Left cardiac atrium (tissue), 4 donors: ENCODE measurements at places on chromosomes 6 and 20. TPM values are rescaled to one million over a fixed set of nuclear protein-coding genes. Genes with fewer than 3 reads are reported as not detected.

- no peak for DNase-seq
Observed at GRCh38 chr6:168158213-168158979, 79.4 kb upstream of the FRMD1 start.

The ZHX3 gene
- 32.8 TPM for total RNA-seq

The SGK2 gene
- total RNA-seq, result 10.9 TPM

- DNase-seq, result peak; percentile 44
Observed at GRCh38 chr6:154154389-154154967, 115.4 kb downstream of the OPRM1 start.

- DNase-seq, result no peak
Observed at GRCh38 chr6:4128072-4128471, 7.3 kb downstream of the ECI2 start.

- no peak for DNase-seq
Observed at GRCh38 chr20:61073376-61073775, 178.7 kb upstream of the CDH4 start.

GRCh38 chr6:17865798-17866725, 121.4 kb downstream of the KIF13A start:
- DNase-seq, result peak; percentile 88

DNA sequence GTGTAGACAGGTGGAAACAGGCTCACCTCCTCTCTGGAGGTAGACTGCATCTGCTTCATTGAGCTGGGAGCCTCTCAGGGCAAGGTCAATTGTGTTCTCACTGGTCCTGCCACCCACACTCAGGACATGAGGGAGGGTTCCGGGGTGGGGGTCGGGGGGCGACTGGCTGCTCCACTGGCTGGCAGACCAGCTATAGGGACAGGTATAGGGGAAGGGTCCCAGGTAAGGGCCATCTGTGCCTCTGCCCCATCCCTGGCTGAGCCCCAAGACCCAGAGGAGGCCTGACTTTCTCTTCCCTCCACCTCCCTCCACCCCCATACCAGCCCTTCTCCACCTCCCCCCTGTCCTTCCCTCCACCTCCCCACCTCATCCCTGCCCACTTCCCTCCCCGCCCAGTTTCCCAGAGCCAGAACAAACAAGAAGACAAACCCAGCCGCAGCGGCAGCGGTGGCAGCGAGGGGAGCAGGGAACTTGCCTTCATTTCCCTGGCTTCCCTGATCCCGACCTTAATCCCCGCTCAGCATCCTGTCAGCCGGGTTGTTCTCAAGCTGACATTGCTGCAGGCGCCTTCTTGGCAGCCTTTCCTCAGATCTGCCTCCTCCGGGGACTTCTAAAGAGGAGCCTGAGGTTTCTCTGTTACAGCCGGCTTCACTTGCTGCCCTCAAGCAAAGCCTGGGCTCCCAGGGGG, 18.3 kb upstream of the FOXP4 start:
- DNase-seq, result no peak

DNA sequence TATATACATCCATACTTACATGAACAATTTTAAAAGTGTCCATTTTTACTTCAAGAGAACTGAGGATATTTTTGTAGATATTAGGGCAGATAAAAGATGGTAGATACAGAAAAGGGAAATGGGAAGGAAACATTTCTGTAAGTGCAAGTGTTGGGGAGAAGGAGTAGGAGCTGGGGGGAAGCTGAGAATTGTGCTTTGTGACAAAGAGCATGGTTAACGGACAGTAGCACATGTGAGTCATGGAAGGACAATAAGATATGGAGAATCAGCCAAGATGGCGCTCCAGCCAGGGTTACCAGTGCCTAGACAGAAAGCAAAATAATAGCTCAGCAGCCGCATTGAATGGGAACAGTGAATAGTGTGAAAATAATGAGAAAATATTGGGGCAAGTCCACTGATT, 12.7 kb upstream of the HLA-DRB1 start:
- DNase-seq, result no peak

The TOX2 gene
- 0.73 TPM for total RNA-seq

DNA sequence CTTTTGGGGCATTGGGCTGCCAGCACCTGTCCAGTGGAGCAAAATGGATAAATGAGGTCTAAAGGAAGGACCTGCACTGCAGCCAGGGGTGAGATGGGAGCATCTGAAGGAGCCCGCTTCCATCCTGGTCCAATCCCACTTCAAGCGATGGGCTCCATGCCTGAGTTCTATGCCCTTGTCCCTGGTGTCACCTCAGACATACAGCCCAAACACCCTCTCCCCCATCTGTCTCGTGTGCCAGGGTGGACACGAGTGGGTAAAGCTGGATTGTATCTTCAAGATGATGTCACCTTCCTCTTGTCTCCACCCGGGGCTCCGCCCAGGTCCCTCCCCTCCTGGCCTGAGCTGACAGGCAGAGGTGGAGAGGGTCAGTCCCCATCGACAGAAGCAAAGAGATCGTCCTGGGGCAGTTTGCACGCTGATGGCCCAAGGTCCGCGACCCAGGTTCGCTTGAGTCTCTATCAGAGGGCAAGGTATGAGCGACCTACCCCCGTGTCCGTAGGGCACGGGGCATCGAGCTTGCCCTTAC, 544 bp downstream of the SMIM29 start:
- DNase-seq, result peak; percentile 78

DNA sequence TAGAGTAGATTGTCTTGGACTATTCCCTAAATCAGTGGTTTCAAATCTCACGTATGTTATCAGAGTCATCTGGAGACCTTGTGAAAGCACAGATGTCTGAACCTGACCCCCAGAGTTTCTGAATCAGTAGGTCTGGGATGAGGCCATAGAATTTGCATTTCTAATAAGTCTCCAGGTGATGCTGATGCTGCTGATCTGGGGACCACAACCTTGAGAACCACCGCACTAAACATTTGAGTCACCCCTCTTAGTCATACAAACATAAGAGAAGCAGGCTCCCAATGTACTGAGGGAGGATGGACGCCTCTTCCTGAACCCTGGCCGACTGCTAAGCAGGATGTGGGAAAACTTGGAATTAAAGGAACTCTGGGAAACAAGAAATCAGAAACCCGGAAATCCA, 187.8 kb upstream of the PRDM1 start:
- DNase-seq, result no peak

GRCh38 chr6:128310451-128310850, 209.9 kb downstream of the PTPRK start:
- DNase-seq, result no peak

DNA sequence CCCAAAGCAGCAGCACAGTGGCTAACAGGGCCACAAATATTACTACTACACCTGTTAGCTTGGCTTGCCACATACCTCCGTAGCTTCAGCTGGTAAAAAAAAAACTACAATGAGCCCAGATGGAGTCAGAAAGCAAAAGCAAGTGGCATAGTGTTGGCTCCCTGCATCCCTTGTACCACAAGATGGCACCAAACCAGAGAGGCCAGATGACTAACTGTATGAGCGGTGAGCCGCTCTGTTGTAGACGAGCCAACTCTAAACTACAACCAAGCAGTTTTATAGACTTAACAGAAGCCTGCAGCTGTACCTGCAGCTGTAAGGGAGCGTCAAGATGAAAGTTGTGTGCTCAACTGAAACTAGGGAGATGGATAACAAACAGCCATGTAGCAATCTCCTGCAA, 84.5 kb upstream of the MCHR2 start:
- no peak for DNase-seq

DNA sequence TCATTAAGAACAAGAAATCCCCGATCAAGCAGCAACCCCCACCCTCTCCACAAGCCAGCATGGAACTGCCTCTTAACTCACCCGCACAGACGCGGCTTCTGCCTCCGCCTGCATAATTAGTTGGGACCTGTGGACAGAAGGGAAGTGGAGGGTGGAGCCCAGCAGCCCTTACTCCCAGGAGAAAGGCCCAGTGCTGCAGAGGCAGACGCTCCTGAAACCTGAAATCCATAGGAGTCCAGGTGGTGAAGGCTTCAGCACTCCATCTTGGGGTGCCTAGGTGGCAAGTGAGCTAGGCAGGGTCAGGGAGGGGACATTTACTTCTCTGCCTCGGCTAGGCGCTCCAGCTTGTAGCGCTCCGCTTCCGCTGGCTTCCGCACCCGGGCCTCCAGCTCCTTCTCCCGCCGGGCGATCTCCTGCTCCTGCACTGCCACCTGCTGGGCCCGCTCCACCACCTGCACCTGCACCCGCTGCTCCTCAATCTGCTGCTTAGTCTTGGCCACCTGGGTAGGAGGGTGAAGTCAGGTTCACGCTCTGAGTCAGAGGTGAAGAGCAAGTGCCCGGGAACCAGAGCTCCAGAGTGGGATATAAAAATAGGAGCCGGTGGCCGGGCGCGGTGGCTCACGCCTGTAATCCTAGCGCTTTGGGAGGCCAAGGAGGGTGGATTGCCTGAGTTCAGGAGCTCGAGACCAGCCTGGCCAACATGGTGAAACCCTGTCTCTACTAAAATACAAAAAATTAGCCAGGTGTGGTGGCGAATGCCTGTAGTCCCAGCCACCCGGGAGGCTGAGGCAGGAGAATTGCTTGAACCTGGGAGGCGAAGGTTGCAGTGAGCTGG, 10.7 kb downstream of the TUBB start:
- peak; percentile 80 for DNase-seq

The EBF4 gene
- total RNA-seq, result 4.4 TPM

DNA sequence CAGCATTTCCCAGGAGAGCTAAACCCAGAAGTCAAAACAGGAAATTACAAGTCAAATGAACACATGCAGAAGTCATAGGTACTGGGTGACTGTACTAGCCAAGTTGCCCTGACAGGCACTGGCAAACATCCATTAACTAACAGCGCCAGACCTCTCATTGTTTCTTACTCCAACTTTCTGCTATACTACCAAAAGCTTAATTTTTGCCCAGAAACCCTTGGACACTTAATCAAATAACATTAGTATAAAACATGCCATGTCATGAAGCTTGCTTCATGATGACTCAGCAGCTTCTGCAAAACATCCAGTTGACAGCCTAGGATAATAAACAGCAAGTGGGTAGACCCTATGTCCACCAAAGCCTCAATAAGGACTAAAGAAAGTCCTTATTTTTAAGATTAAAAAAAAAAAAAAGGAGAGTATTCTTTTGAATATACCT, 3.5 kb downstream of the NUP153 start:
- no peak for DNase-seq

- DNase-seq, result no peak
Observed at GRCh38 chr6:166305562-166306117, 2.6 kb downstream of the PRR18 start.

The DEFB124 gene
- 0.44 TPM for total RNA-seq

DNA sequence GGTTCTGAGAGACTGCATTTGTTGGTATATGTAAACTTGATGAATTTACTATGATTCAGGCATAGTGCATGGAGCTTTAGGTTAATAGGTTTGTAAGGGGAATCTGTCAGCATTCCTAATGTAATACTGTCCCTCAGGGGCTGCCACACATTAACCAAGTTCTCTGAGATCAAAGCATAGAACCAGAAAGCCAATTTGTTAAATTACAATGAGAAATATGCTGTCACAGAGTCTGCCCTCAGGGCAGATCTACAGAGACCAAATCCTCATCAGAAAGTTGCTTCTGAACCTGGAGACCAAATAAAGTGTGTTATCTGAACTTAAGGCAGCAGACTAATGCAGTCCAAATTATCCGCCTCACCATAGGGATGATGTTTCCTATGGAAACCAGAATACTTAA, 250.8 kb upstream of the HTR1E start:
- no peak for DNase-seq

GRCh38 chr6:127328043-127328609, 15.3 kb downstream of the ECHDC1 start:
- DNase-seq, result no peak

GRCh38 chr20:2767768-2768631, 32.4 kb downstream of the CPXM1 start:
- peak; percentile 64 for DNase-seq

GRCh38 chr6:101086473-101086872, 205.3 kb upstream of the ASCC3 start:
- DNase-seq, result no peak

- no peak for DNase-seq
Observed at GRCh38 chr20:44526129-44526528, 4.3 kb upstream of the SERINC3 start.

GRCh38 chr6:11412616-11413015, 124.9 kb upstream of the TMEM170B start:
- DNase-seq, result no peak

- DNase-seq, result no peak
Observed at GRCh38 chr20:16553684-16554083, 19.6 kb downstream of the KIF16B start.

The RPP21 gene
- 26.2 TPM for total RNA-seq

The RBM24 gene
- 132 TPM for total RNA-seq

- DNase-seq, result no peak
Observed at GRCh38 chr20:43838703-43839060, 76.0 kb upstream of the TOX2 start.

DNA sequence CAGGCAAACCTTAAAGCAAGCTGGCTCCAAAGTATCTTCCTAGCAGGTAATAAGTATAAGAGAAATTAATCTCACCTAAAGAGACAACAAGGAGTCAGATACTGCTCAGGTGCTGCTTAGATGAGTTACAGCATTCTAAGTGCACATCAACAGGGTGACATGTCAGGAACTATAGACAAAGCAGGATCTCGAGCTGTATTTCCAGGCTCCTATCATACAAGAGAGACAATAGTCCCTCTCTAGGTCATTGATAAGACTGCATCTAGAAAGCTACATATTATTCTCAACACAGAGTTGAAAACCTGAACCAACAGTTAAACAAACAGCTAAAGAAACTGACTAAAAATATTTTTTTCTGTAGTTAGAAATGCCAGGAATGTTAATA, 3.9 kb downstream of the PTPRK start:
- no peak for DNase-seq

The SLC16A10 gene
- total RNA-seq, result 4.8 TPM

DNA sequence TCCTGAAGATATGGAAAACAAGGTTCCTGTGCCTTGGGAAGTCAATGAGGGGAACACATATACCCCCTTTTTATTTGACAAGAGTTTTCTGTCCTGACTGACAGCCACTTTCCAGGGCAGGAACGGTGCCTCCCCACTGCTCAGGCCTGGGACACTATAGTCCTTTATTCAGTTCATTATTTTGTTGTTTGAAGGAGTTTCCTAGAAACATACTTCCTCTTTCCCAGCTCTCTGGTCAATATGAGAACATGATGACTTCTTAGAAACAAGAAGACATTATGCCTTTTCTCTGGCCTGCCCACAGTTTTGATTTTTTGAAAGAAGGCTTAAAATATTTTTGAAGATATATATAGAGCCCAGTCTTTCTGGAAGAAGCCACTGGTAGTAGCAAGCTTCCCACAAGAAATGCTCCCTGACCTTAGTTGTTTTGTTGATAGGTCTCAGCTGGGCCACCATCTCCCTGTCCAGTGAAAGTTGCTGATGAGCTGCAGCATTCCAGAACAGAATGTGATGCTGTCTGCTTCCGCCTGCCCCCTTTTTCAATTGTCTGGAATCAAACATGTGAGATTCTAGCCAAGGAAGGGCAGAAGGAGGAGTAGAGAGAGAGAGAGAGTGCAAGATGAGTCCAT, 350.0 kb upstream of the PRND start:
- DNase-seq, result no peak
